Activated naive CD4-positive, alpha-beta T cell treated with anti-CD3 and anti-CD28 coated beads, Interleukin-2, amount 50 U/mL, for 72 hours (primary cell): ENCODE measurements at places on chromosomes 1 and 21.
A peak's percentile ranks its signal among the peaks of the same experiment; 100 is the strongest.

DNA sequence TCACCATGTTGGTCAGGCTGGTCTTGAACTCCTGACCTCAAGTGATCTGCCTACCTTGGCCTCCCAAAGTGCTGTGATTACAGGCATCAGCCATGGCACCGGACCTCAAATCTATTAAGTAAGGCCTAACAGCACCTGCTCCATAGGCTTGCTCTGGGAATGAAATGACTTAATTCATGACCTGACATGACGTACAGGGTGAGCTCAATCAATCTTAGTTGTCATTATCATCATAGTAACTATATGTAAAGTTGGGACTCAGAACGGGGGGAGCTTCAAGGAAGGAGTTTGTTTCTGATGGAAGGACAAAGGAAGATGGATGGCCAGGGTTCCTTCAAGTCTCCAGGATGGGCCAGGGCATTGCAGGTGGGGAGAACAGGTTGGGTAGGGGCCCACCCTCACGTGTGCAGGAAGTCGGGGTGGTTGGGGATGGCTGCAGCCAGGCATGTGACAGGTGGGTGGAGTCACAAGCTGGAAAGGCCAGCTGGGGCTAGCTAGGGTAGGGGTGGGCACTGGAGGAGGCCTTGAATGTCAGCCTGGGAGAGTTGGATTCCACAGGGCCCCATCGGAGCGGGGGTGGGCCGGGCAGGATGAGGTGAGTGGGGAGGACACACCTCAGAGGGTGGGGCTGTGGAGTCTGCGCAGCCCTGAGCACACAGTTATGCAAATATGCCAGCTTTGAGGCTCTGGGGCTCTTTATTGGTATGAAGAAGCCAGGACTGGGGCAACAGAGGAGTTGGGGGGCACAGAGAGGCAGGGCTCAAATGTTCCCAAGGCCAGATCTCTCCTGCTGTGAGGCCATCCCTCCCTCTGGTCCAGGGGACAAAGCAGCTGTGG lies 9.6 kb downstream of the TRIM62 start:
- no peak for DNase-seq

DNA sequence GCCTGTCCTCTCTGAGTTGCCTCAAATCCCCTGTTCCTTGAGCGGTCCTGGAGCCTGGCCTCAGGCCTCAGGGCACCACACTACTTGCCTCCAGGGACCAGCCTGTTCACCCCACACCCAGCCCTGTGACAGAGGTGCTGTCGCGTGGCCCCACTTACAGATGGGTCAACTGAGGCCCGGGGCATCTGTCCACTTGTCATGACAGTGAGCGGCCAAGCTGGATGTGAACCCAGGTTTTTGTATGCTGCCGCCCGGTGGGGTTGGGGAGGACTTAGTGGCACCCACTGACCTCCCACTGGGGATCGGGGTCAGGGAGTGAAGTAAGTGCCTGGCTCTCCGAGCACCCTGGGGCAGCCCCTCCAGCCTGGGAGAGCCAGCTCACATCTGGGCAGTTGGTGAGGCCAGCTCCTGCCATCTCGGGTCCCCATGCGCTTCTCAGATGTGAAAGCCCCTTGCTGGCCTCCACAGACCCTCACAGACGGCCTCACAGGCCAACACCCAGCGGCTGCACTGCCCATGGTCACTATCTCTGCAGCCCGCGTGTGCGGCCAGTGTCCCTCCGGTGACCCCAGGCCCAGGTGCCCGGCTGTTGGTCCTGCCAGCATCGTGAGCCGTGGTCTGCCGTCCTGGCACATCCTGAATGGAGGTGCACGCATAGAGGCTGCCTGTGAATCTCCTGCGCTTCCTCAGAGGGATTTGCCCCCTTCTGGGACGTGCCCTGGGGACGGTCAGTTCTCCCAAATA lies 9.3 kb upstream of the FAAP20 start:
- DNase-seq: no peak

DNA sequence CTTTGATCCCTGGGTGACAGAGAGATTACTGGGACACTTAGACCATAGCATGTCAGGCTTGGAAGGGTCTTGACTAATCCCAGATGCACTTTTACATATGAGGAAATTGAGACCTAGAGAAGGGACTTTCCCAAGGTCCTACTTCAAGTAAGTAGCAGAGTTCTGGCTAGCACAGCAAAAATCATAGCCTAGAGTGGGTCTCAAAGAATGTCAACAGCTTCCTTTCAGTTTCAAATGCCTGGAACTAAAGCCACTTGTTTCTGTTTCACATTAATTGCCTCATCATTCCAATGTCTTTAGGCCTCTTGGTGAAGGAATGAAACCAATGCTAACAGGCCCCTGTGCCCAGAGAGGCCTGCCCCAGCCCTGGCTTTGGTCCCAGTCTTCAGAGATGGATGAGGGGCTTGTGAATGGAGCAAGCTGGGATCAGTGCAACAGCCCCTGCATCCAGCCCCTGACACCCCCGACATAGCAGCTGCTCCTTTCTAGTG lies 26.6 kb downstream of the ATF3 start:
- no peak for DNase-seq

DNA sequence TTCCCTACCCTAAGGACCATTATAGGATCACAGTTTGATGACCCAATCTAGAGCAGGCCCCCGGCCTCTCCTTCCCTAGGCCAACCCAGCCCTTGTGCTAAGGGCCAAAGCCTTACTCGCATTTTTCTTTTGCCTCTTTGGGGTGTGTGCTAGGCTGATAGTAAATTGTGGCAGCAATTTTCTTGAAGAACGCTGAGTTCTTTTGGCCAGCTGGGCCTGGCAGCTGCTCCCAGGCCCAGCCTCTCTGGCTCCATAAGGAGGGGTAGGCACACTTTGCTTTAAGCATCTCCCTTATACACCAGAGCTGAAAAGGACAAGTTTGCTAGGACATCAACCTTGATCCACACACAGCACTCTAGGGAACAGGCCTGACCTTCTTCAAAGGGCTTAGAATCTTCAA lies 4.2 kb downstream of the OLFML2B start:
- no peak for DNase-seq

GRCh38 chr1:94276988-94277434 lies 39.6 kb upstream of the ARHGAP29 start:
- no peak for DNase-seq

GRCh38 chr1:181090641-181091126 lies 2.2 kb downstream of the IER5 start:
- DNase-seq: peak; percentile 49

DNA sequence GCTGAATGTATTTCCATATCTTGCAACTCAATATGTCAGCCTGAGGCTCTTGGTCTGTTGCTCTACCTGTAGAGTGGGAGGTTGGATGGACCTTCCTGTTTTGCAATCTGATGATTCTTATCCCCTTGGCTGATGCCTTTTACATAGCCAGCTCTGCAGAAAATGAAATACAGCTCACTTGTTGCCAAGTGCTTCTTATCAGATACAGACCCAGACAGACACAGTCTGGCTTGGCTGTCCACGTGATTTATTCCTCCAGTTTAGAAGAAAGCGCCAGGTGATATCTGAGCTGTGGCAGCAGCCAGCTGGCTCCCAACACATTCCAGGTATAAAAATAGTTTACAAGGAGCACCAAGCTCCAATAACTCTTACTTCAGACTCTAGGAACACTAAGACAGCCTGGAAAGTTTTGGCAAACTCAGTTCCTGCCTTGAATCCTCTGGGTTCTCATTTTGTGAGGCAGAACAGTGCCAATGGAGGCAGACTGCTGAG lies 479.2 kb upstream of the USP24 start:
- DNase-seq: no peak

GRCh38 chr1:148315071-148315811 lies 163.2 kb upstream of the NBPF11 start:
- DNase-seq: no peak

GRCh38 chr1:210792250-210793102 lies 341.5 kb downstream of the KCNH1 start:
- no peak for DNase-seq

- no peak for DNase-seq
Observed at GRCh38 chr1:204011426-204011825, 61.5 kb upstream of the SOX13 start.

- DNase-seq: no peak
Observed at GRCh38 chr1:233959102-233959501, 54.6 kb downstream of the SLC35F3 start.

- DNase-seq: no peak
Observed at GRCh38 chr1:68815632-68816031, 318.8 kb upstream of the DEPDC1 start.

DNA sequence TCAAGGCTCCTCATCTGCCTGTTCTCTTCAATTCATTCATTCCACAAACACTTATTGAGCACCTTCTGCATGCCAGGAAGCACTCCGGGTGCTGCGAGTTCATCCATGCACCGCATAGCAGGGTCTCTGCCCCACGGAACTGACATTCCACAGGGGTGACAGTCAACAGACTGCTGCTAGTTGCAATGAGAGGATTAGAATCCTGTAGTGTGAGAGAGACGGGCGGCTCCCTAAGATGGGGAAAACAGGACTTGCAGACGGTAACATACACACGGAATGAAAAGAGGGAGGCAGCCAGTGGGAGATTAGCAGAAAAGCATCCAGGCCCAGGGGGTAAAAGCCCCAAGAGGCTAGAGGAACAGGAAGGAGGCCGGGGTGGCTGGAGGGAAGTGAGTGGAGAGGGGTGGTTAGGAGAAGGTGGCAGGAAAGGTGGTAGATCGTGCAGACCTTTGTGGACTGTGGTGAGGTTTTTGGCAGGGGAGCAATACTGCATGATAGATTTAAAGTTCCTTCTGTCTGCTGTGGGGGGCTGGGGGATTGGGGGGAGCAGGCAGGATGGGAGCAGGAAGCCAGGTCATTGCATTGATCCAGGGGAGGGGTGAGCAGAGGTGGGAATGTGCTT lies 6.6 kb downstream of the TNFRSF8 start:
- no peak for DNase-seq

GRCh38 chr1:210587566-210587965 lies 258.9 kb downstream of the HHAT start:
- no peak for DNase-seq

DNA sequence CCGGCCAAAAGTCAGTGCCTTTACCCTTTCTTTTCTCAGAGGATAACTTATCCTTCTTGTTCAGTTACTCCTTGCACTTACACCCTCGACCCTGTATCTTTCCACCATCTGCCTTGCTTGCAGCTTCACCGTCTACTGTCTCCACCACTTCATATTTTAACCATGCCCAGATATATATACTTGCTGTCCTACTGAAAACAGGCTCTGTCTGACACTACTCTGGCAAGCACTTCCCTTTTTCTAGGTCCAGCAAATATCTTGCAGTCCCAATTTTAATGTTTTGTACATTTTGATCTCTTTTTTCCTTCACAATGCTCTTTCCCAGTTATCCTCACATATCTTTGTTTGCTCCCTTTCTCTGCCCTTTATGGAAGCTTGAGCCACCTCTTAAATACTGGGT lies 308.6 kb downstream of the TPR start:
- DNase-seq: no peak
